ENCODE measurements at places on chromosomes 12 and 14. TPM values are rescaled to one million over a fixed set of nuclear protein-coding genes. Genes with fewer than 3 reads are reported as not detected.

Gene NR4A1
- 76.3 TPM for total RNA-seq

Gene RAB35
- 33.0 TPM for total RNA-seq

Gene DCTN2
- 100 TPM for total RNA-seq

GRCh38 chr14:50383618-50384225, 13.0 kb downstream of the CDKL1 start:
- no peak for DNase-seq

DNA sequence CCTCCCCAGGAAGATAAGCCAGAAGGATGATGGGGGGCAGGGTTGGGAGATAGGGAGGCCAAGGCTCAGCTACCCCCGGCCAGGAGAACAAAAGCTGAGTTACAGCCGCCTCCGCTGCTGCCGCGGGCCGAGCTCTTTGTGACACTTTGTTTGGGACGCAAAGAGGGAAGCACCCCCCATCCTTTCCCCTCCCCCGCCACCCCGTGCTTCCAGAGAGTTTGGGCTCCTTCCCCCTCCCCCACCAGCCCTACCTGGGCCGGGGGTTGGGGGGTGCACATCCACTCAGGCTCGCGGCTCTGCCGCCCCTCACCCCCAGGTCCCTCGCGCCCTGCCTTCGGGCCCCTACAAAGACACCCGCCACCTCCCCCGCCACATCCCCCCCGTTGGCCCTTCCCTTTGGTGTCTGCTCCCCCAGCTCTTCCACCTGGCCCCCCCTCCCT, 799 bp downstream of the ZNF219 start:
- DNase-seq = no peak

GRCh38 chr14:61417883-61418455, 96.6 kb downstream of the PRKCH start:
- DNase-seq = no peak

Data from cardiac septum (tissue), 1 donor.